ENCODE measurements at places on chromosomes 2 and 18.
A peak's percentile ranks its signal among the peaks of the same experiment; 100 is the strongest.

- peak; percentile 14 for DNase-seq
Observed at GRCh38 chr2:878245-878930, 72.3 kb upstream of the SNTG2 start.

- DNase-seq: no peak
Observed at GRCh38 chr18:54117853-54118773, 106.4 kb downstream of the MBD2 start.

DNA sequence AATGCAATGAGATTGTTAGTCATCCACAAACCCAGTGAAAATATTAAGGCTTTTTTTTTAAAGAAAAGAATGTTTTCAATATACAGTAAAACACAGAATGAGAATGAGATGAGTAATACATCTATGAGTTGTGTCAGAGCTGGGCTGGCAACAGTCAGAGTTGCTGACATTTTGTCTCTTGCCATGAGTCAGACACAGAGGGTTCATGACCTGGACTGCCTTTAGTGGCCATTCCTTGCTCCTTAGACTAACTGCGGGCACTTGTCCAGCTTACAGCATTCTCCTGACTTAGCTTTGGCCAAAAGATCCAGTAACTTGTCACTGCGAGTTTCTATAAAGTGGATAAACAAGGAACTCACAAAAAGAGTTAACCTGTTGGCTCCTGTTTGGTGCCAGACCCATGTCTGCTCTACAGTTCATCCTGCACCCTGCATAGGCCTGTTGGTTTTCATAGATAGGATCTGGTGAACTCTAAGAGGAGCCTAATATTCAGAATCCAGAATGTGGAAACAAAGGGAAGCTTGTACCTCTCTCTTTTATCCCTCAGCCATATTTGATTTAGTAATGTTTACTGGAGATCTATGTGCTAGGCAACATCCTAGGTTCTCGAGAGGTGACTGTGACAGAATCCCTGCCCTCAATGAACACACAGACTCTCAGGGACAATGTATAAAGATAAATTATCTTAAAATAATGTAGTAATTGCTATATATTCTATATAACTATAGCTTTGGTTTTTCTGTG, 391.5 kb upstream of the VWC2L start:
- no peak for DNase-seq

GRCh38 chr2:67289921-67290371, 107.2 kb upstream of the ETAA1 start:
- no peak for DNase-seq

DNA sequence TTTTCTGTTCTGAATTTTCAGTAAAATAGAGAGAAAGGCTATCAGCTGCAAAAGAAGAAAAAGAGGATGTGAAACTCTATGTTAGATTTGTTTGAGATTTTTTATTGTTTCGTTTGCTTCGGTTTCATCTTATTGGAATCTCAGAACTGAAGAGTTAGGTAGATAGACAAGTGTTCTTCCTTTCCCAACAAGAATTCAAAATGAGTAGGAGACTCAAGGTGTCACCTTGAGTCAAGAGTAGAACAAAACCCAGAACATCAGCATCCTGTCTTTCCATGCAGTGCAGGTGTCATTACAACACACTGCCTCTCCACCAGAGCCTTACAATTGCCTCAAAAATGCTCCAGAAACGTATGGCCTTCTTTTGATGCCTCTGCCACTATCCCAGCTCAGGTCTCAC, 21.1 kb downstream of the NBAS start:
- DNase-seq: no peak

DNA sequence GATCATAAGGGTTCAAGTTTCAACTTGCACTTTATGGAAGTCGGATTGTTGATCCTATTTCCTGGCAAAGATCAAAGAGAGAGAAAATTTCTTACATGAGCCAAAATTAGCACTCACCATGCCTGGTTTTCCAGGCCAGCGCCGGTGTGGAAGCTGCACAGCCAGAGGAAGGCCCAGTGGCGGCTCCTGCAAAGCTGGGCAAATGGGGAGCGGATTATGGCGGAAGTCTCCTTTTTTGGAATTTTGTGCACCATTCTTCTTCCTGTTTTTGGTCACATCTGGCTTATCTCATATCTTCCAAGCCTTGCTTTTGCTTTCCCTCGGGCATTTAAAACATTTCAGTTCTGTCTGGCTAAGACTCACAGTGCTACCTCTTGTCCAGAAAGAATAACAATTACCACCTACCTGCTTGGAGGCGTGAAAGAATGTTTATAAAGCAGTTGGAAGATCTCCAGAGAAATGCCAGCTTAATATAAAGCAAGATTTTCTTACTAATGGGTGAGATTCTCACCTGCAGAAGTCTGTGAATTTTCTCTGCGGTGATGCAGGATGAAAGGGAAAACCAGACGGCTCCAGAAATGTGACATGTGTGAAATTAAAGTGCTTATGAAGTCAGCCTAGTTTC, 94.3 kb downstream of the ASAP2 start:
- DNase-seq: no peak

GRCh38 chr2:232488097-232488711, 570 bp upstream of the ECEL1 start:
- DNase-seq: no peak

DNA sequence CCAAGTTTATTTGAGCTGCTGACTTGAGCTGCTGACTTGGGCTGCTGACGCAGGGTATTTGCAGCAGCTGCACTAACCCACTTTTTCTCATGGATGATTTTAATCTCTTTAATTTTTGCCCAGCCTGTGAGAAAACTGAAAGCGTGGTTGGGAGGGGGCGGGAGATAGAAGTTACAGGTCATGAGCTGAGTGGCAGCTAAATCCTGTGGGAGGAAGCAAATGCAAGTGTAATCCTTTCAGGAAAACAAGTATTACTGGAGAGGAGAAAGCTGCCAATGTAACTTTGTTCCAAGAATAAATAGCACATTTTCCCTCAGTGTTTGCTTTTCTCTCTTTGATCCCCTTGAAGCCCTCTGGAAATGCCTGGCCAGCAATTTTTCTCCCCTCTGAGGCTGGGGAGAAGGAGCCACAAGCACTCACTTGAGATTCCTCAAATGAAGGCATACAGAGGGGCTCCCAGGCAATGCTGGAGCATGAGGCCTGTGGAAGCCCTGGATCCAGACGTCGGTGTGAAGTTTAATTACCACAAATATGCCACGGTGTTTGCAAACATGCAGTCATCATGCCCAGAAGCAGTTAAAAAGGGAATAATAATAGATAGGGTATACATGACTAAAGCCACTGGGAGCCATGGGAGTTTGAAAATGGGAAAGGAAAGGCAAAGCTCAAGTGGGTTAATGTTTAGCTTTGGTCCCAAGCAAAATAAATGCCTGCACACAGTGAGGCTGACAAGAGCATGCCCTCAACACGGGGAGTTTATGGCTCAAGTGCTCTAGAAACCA, 10.4 kb upstream of the EVA1A start:
- no peak for DNase-seq

- no peak for DNase-seq
Observed at GRCh38 chr2:202960524-202960923, 48.4 kb downstream of the CARF start.

- no peak for DNase-seq
Observed at GRCh38 chr18:29248805-29249204, 1071.9 kb upstream of the CDH2 start.

DNA sequence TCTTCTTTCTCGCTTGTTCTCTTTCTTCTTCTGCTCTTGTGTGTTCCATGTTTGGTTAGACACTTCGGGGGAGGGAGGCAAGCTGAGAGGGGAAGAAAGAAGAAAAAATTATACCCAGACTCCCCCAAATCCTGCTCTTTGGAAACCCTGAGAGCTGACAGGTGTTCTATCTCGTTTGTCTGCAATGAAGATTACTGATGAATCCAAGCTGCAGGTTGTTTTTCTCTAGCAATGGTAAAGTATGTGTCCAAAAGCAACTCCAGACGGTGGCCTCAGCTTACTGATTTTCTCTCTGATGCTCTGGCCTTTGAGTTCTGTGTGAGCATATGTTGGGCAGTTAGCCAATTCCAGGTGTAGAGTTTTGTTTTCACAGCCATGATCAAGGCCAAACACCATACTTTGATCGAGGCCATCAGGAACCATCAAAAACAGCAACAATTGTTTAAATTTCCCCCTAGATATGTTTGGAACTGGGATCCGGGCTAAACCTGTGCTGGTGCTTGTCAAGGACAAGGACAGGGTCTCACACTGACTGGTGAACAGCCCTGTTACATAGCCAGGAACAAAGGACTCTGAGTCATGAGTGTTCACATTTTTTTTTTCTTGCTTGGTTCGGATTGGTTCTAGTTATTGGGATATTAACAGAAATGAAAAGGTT, 142.0 kb downstream of the PRKCE start:
- no peak for DNase-seq

DNA sequence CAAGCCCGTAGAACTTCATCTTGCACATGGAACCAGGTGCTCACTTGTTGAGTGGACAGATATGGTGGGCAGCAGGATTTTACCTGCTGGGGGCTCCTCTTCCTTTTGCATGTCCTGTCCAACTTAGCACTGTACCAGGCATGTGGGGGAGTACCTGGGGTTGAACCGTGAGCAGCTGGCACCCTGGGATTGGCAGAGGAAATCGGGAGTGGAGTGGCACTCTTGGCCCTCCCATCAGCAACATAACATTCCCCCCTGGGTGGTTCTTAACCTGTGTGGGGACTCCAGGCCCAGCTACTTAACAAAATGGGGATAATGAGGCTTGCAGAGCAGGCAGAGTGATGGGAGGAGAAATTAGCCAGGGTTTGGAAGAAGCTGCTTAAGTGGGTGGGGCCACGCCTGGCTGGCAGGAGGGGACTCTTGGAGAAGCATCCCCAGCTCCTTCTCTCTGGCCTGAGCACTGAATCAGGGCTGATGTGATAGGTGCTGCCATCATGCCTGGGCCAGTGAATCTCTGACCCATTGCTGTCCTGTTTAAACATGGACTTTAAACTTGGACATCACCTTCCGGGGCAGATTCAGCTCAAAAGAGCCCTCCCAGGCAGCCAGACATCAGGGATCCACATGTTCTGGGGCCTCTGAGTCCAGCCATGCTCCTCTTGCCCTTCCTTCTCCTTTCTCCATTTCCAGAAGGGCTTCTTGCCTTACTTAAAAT, 15.5 kb downstream of the FOSL2 start:
- DNase-seq: no peak

DNA sequence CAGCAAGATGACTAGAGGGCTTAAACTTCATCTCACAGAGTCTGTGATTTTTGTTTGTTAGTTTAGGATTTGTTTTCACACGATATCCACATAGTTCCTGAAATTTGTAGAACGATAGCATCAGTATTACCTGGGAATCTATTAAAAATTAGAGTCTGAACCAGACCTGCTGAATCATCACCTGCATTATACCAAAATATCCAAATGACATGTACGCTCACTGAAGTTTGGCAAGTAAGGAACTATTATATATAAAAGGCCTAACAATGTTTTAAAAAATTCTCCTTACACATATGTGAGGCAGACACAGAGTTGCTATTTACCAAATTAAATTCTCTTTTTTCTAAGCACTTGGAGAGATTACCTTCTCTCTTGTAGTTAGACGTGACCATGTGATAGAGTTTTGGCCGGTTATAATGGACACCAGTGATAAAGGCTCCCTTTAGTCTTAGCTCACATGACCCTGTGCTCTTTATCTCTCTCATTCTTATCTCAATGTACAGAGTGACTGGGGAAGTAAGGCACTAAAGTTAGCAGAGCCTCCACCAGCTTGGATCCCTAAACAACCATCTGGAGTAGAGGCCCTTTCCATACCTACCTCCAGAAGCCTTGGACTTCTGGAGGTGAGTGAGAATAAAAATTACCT, 363.1 kb downstream of the DSC3 start:
- no peak for DNase-seq

- no peak for DNase-seq
Observed at GRCh38 chr18:79884963-79885728, 66.3 kb downstream of the SLC66A2 start.

DNA sequence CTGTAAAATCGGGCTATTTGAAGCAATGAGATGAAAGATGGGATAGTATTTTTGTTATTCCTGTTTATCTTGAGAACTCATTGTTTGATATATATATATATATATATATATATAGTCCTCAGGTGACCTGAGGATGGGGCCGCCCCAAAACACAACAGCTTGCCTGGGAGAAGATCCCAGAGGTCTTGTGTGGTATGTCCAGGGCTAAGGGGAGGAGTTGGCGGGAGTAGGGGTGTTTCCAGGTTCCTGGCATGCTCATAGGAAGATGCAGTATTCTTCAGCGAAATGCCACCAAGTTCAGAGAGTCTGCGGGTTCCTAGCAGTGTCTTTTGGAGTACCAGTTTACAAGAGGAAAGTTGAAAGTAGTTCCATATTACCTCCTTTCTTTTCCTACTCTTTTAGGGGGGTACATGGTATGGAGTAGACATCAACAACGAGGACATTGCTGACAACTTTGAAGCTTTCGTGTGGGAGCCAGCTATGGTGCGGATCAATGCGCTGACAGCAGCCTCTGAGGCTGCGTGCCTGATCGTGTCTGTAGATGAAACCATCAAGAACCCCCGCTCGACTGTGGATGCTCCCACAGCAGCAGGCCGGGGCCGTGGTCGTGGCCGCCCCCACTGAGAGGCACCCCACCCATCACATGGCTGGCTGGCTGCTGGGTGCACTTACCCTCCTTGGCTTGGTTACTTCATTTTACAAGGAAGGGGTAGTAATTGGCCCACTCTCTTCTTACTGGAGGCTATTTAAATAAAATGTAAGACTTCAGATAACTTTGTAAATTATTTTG, 18.3 kb downstream of the CCT7 start:
- DNase-seq: no peak

DNA sequence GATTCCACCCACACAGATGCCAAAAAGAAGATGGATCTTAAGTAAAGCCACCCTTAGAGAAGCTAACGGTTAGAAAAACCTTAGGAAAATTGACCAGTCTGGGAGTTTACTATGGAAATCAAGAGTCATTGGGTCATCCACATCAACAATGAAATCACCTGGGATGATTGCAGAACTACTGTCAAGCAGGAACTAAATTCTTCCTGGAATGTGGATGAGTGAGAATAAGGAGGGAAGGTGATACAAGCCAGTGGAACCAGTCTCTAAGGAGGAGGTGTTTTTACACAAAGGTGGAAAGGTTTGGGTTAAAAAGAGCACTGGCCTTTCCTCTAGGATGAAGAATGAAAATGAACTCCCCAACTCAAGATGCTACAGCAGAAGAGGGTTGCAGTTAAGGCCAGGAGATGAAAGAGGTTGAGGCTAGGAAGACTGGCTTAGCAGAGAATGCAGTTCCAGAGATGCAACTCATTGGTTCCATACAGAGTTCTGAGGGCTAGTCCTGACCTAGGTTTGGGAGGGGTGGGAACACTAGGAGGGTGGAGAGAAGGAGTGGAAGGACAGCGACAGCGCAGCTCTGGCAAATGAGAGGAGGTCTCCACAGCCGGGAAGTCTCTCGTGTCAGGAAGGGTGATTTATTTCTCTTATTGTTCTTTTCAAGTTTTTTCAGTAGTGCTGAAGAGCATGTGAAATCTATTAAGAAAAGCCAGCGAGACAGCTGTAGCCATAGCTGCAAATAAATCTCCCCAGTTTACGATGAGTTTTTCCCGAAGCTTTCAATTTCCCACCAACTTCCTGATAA, 27.7 kb upstream of the KDM3A start:
- DNase-seq: no peak

Data from colonic mucosa (tissue), 4 donors.